ENCODE measurements at places on chromosomes 11 and 22.

- DNase-seq, result no peak
Observed at GRCh38 chr11:110076371-110076965, 16.7 kb upstream of the ZC3H12C start.

- peak; percentile 39 for DNase-seq
Observed at GRCh38 chr11:1180947-1181391, 23.2 kb downstream of the MUC5AC start.

DNA sequence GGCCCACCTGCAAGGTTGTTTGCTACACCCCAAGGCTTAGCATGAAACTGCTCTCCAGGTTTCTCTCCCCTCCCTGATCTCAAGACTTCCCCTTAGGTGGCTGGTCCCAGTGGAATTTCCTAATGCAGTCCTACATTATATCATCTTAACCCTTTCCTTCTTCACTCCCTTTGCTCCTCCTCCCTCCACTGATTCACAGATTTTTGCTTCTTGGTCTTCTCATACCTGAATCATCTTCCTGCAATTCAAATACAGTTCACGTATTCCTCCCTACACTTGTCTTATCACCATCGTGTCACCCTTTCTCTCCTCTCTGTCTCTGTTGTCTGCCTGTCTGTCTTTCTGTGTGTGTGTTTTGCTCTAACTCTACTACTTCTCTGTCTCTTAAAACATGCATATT is 17.0 kb downstream of the MMP10 start:
- DNase-seq, result no peak

DNA sequence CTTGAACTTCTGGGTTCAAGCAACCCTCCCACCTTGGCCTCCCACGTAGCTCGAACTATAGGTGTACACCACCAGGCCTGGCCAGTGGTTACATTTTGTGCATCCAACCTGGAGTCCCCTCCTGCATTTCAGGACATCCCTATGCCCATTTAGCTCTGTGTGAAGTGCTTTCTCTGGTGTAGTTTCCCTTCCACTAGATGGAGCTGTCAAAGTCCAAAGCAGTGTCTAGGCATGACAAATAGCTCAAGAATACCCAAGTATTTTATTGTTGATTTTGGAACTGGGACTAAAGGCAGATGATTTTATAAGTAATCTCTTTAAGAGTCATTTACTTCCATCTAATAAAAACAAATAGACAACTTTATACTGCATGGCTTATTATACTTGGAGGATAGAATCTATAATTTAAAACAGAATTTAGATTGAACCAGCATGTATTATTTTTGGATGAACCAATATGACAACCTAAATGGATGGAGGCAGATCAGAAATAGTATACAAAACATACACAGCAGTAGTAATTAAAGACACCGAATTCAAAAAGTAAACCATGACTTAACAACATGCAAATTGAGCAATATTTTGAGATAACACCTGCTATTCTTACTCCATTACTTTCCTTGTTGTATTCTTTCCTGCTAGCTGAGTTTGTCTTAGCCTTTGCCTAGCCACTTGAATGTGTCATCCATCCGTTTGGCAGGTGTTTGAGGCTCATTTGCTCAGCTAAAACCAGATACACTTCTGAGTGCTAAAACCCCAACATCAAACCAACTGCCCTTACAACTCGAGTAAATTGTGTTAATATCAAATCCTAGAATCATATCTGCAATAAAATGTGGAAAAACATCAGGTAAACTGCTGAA is 37.7 kb downstream of the EIF4ENIF1 start:
- DNase-seq, result no peak

GRCh38 chr11:60343094-60343704 is 16.1 kb downstream of the MS4A6E start:
- no peak for DNase-seq

GRCh38 chr11:15690320-15690719 is 575.6 kb downstream of the INSC start:
- DNase-seq, result no peak

- no peak for DNase-seq
Observed at GRCh38 chr11:113664069-113664980, 41.8 kb downstream of the TMPRSS5 start.

- DNase-seq, result no peak
Observed at GRCh38 chr11:76062733-76063132, 143.6 kb downstream of the WNT11 start.

DNA sequence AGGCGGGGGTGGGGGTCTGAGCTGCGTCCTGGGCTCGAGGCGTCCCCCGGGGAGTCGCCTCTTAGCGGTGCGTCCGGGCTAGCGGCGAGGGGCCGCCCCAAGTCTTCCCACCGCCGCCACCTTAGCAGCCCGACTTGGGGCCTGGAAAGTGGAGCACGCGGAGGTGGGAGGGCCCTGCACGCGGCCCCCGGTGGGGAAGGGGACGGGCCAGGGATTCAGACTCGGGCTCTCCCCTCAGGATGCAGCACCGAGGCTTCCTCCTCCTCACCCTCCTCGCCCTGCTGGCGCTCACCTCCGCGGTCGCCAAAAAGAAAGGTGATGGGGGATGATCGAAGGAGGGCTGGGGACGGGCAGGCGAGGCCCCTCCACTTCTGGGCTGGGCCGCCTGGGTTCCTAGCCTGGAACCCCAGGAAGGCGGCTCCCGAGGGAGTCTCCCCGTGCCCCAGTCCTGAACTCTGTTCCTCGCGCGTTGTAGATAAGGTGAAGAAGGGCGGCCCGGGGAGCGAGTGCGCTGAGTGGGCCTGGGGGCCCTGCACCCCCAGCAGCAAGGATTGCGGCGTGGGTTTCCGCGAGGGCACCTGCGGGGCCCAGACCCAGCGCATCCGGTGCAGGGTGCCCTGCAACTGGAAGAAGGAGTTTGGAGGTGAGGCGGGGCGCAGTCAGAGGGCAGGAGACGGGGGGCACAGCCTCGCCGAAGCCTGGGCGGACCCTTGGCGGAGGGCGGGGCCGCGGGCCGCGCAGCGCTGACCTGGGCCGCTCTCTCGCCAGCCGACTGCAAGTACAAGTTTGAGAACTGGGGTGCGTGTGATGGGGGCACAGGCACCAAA is 563 bp downstream of the MDK start:
- peak; percentile 65 for DNase-seq

GRCh38 chr22:41979423-41980250 is 10.4 kb downstream of the SEPTIN3 start:
- DNase-seq, result no peak

- DNase-seq, result peak; percentile 87
Observed at GRCh38 chr11:118152552-118153471, at the start of gene SCN4B. TSS of gene SCN4B (minus strand) at chr11:118152823. CDS start at chr11:118152673, 150 bp downstream.

DNA sequence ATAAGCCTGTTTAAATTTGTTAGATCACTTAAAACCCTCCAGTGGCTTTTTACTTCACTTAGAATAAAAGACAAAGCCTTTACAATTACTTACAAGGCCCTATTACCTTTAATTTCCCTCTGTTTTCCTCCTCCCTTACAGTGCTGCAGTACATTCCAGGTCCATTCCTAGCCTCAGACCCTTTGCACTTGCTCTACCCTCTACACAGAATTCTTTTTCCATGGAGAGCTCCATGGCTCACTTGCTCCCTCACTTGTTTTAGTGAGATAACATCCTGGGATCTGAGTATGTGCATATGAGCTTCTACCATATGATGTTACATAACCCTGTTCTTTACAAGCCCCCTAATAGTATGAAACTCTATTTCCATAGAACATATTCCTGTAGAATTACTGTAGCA is 24.4 kb downstream of the ZNF214 start:
- no peak for DNase-seq

- no peak for DNase-seq
Observed at GRCh38 chr11:24253237-24253760, 243.6 kb upstream of the LUZP2 start.

GRCh38 chr11:46012185-46012584 is 89.7 kb downstream of the LARGE2 start:
- DNase-seq, result no peak

GRCh38 chr11:42412590-42412989 is 899.2 kb upstream of the API5 start:
- no peak for DNase-seq

DNA sequence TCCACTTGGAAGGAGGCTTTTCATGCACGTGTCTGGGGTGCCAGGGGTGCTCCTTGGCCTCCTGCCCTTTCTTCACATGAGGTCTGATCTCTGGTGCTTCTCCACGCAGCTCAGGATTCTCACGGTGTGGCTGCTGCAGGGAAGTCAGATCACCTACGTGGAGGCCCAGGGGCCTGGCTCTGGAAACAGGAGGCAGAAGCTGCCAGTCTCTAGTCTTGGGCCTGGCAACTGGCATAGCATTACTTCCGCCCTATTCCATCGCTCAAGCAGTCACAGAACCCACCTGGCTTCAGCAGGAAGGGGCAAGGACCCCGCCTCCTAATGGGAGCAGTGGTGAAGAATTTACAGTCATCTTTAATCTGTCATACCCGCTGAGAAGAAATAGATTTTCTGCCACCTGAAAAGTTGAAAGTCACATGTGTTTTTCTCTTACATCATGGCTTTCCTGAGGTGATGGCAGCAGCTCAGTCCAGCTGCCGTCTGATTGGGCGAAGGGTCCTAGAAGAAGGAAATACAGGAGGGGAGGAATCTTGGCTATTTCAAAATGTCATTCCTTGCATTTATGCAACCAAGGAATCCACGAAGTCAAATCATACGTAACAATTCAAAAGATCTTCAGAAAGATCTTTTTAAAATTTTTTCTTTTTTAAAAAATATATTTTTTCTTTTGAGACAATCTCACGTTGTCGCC is 50.1 kb upstream of the DKK3 start:
- no peak for DNase-seq

GRCh38 chr11:116504541-116505297 is 268.1 kb downstream of the BUD13 start:
- no peak for DNase-seq

GRCh38 chr11:119608781-119609180 is 120.2 kb downstream of the NECTIN1 start:
- DNase-seq, result no peak

DNA sequence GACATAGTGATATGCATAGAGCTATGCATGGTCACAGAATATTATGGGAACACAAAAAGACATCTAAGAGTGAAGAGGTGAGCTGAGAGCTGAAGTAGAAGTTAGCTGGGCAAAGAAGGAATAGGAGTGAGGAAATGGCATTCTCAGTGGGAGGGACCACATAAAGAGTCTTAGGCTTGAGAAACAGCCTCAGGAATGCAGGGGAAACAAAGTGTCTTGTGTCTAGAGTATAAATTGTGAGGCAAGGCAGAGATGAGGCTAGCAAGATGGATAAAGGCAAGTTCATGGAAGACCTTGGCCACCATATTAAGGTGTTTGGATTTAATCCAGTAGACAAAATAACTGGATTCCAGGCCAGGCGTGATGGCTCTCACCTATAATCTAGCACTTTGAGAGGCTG is 40.6 kb upstream of the CRTAM start:
- DNase-seq, result no peak

GRCh38 chr22:34997633-34998299 is 68.2 kb upstream of the ISX start:
- no peak for DNase-seq

GRCh38 chr11:19389787-19390303 is 149.1 kb upstream of the E2F8 start:
- no peak for DNase-seq

GRCh38 chr11:73270855-73271477 is 1.2 kb upstream of the P2RY6 start:
- DNase-seq, result no peak

DNA sequence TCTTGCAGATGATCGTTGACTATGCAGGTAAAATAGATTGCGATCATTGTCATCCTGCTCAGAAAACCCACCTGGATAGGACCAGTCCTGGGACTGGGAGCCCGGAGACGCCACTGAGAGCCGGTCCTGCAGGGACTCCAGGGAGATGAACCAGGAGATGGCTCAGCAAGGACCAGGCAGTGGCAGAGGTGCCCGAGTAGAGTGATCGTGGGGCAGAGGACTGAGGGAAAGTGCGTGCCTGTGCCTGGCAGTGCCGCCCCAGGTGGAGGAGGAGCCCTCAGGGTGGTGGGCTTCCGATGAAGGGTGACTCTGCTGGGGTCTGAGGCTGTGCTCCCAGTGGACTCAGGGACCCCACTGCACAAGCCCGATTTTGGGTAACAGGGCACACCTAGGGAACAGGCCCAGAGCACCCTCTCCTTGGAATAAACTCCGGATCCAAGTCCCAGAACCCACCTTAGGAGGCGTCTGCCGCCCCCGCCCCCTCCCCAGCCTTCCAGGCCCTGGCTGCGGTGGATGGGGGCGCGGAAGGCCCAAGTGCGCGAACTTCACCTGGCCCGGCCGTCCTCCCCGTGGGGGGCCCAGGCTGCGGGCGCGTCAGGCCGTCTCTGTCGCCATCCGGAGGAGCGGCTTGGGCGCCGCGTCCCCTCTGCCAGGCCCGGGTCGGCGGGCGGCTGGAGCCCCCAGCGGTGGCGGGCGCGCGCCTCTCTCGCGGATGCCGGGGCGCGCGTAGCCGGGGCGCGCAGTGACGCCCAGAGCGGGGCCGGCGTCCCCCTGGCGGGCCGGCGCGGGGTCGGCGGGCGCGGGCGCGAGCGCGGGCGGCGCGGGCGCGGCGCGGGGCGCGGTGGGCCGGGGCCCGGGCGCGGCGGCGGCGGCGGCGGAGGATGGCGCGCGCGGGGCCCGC is 1338.8 kb downstream of the BRD1 start:
- DNase-seq, result no peak

DNA sequence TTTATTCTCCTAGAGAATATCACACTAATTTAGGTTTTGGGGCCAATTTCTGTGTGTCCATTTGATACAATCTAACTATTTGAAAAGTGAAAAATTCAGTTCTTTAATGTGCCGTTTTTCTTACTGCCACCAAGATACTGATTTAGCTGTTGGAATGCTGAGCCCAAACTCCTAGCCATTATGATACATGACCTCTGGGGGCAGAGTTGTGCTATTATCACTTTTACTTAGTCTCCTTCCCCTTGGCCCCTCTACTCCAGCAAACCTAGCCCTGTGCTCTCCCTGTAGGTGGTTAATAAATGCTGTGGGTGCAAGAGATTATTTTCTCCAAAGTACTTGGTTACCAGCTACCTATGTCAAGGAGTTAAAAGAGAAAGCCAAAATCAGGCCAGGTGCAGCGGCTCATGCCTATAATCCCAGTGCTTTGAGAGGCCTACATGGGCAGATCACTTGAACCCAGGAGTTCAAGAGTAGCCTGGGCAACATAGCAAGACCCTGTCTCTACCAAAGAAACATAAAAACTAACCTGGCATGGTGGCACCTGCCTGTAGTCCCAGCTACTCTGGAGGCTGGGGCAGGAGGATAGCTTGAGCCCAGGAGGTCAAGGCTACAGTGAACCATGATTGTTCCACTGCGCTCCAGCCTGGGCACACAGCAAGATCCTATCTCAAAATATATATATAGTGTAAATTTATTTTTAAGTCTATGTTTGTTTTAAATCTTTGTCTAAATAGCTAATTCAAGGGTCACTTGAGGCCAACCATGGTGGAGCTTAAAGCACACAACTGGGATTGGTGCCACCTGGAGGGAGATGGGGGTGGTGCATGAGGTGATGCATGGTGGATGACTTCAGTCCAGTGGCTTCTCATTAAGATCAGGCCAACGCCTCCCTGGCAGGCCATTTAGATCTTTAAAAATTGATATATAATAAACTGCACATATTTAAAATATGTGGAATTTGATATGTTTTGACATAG is 193.2 kb upstream of the PLET1 start:
- peak; percentile 27 for DNase-seq

All from right cardiac atrium (tissue), 5 donors.